ENCODE measurements at places on chromosomes 13 and 19.

DNA sequence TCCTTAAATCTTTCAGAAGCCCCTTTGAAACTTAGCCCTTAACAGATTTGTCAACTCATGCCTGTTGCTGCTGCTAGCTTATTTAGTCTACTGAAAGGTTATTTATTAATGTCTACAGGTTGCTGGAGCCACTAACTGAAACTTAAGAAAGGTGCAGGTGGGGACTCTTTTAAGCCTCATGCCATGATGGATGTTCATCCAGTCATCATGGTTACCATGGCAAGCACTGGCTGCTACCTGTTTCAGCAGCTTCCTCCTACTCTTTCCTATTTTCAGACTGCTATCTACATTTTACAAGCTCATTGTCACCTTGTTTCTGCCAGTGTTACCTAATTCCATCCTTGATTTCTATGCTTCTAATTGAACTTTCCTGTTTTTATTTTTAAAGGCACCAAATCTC is 27.1 kb downstream of the DGKH start:
- DNase-seq = no peak

GRCh38 chr13:44263751-44264620 is 109.6 kb upstream of the SERP2 start:
- DNase-seq = no peak

DNA sequence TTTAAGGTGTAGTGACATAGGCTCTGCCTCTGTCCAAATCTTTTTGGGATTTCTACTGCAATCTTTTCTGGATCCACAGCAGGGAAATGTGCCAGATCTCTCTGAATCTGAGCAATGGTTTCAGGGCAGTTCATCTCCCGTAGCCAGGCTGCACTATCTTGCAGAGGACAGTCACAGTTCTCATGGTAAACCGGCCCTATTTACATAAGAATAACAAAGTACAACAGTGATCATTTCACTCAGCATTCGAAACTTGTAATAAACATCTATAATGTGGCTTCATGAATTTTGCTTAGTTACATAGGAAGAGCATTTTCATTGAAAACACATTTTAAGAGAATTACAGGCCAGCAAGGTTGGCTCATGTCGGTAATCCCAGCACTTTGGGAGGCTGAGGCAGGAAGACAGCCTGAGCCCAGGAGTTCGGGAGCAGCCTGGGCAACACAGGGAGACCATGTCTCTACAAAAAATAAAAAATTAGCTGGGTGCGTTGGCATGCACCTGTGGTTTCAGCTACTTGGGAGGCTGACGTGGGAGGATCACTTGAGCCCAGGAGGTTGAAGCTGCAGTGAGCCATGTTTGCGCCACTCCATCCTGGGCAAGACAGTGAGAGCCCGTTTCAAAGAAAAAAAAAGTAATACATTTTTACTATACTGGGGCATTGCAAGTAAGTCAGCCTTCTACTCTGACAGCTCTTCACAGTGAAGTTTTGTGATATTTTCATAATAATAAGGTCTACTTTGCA is 5.0 kb downstream of the POGLUT2 start:
- DNase-seq = no peak

DNA sequence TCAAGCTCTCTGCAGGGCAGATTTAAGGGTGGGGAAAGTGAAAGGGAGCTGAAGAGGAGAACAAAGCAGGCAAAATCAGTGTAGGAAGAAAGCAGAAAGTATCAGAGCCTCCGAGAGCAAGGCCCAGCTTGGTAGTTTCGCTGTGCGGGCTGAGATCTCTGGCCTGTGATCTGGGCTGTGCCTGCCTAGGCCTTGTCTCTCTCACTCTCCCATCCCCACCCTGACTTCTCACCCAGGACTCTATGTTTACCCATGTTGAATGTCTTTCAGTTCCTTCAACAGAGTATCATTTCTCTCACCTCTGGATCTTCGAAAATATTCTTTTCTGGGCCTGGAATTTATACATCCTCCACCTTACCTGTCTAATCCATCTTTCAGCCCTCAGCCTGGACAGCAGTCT is 391.3 kb downstream of the FOXO1 start:
- DNase-seq = no peak

- no peak for DNase-seq
Measured at GRCh38 chr19:39817888-39818561, 15.9 kb downstream of the DYRK1B start.

DNA sequence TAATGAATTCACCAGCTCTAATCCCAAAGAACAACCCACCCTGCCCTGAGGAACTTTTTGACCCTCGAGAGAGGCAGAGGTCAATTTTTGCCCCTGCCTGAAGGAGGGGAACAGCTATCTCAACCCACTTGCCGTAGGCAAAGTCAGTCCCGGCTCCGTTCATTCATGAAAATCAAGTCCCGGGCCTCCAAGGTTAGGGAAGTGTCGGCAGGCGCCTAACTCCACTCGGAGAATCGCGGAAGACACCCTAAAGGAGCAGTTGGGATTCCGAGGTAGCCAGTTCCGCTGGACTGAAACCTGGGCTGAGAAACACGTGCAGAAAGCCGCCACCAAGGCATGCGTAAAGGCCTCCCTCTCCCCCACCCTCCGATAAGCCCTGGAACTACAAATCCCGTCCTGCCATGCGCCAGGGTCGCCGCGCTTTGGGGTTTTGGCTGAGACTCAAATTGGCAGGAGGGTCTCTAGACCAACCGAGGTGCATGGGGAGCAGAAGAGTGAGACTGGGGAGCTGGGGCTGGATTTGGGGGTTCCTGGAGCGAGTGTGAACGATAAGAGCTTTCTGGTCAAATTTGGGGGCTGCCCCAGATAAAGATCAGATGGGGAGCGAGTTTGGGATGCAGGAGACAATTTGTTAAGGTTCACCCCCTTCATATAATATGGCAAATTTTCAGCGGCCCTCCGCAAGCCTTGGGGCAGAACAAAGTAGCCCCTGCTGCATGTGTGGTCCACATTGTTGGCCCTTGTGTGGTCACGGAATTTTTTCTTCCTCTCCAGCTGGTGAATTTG is at the start of gene TNPO2:
TNPO2 (minus strand) TSS at position 292 of the 786 bp plus-strand sequence. CDS start 2,955 bp downstream, outside the sequence.
- DNase-seq = peak; percentile 63

DNA sequence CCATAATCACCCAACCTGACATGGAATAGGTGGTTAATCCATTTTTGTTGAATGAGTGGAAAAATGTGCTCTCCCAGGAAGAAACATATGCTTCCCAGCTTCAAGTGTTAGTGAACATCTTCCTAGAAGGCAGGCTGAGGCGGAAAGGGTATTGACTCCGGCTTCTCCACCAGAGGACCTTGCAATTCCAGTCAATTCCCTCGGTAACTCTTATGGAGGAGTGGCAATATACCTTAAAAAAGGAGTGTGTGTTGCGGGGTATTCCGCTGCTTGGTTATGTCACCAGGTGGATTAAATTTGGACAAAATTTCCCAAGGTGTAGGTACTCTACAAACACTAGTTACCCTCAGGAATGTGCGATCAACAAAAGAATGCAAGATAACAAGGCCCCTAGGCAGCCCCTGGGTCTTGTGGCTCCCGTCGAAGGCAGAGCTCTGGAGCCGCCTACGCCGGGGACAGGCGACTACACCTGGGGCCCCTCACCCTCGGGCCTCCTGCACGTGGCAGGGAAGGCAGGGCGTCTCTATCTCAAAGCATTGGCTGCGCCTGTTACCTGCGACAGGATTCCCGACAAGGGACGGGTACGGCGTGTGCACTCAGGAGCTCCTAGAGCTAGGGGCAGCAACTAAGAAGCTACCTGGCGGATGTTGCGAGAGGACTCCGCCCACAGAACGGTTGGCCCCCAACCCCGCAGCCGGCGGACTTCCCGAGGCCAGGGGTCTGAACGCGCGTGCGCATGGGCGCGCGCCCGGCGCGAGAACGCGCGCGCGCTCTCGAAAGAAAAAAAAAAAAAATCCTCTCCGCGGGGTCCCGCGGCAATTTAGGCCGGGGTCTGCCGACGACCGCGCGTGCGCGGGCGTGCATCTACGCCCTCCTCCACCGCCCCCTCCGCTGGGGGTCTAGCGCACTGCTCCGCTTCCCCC is at the start of gene WDR87:
WDR87 (minus strand) TSS at position 649 of the 923 bp plus-strand sequence. CDS start 8,355 bp downstream, outside the sequence.
- no peak for DNase-seq

GRCh38 chr19:42254089-42254849 is 659 bp downstream of the ERF start:
- DNase-seq = no peak

DNA sequence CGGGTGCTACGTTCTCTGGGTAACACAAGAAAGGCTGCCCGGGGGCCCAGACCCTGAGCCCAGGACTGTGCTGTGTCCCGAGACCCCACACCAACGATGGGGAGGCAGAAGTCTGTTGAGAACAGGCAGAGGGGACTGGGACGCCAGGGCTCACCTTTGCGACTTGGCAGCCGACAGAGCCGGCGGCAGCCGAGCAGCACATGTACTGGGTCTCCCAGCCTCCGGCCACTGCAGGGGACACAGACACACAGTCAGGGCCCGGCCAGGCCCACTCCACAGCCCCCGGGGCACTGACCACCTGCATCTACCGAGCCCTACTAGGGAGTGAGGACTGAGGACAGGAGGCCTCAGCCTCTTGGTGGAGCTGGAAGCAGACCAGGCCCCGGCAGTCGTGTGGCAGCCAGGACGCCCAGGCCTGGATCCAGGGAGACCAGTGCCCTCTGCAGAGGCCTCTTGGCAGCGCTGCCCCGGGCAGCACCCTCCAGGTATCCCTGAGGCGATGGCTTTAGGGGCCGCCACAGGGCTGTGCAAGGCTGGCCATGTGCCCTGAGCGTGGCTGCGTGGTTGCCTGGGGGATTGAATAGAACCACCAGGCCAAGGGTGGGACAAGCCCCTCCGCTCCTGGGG is 5.6 kb upstream of the ATP8B3 start:
- no peak for DNase-seq

GRCh38 chr19:39328046-39328705 is 7.5 kb upstream of the LRFN1 start:
- peak; percentile 8 for DNase-seq

DNA sequence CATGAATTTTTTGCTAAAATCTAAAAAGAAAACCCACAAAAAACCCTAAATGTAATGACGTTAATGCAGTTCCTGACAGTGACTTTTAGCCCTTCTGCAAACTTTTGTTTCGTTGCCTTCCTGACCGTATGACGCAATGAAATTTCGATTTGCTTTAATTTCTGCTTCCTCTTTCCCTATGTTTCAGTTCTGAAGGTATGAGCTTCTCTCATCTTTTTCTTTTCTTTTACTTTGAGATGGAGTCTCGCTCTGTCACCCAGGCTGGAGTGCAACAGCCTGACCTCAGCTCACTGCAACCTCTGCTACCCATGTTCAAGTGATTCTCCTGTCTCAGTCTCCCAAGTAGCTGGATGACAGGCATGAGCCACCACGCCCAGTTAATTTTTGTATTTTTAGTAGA is 6.1 kb upstream of the LILRA5 start:
- no peak for DNase-seq

DNA sequence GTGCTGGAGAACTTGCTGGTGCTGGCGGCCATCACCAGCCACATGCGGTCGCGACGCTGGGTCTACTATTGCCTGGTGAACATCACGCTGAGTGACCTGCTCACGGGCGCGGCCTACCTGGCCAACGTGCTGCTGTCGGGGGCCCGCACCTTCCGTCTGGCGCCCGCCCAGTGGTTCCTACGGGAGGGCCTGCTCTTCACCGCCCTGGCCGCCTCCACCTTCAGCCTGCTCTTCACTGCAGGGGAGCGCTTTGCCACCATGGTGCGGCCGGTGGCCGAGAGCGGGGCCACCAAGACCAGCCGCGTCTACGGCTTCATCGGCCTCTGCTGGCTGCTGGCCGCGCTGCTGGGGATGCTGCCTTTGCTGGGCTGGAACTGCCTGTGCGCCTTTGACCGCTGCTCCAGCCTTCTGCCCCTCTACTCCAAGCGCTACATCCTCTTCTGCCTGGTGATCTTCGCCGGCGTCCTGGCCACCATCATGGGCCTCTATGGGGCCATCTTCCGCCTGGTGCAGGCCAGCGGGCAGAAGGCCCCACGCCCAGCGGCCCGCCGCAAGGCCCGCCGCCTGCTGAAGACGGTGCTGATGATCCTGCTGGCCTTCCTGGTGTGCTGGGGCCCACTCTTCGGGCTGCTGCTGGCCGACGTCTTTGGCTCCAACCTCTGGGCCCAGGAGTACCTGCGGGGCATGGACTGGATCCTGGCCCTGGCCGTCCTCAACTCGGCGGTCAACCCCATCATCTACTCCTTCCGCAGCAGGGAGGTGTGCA is 587 bp downstream of the S1PR4 start:
- no peak for DNase-seq

- peak; percentile 1 for DNase-seq
Measured at GRCh38 chr19:30784850-30785457, 412.8 kb downstream of the ZNF536 start.

GRCh38 chr13:41356786-41357185 is 45.7 kb downstream of the NAA16 start:
- no peak for DNase-seq

- DNase-seq = no peak
Measured at GRCh38 chr13:73876323-73876722, 257.9 kb downstream of the KLF12 start.

- no peak for DNase-seq
Measured at GRCh38 chr13:114115796-114116195, 16.6 kb downstream of the RASA3 start.

- no peak for DNase-seq
Measured at GRCh38 chr13:98984983-98985382, 7.1 kb upstream of the DOCK9 start.

GRCh38 chr19:46783670-46784069 is 4.7 kb downstream of the SLC1A5 start:
- DNase-seq = no peak

- no peak for DNase-seq
Measured at GRCh38 chr13:85321734-85322133, 477.5 kb downstream of the SLITRK6 start.

GRCh38 chr19:51688671-51689571 is 4.2 kb upstream of the SPACA6 start:
- DNase-seq = peak; percentile 85

DNA sequence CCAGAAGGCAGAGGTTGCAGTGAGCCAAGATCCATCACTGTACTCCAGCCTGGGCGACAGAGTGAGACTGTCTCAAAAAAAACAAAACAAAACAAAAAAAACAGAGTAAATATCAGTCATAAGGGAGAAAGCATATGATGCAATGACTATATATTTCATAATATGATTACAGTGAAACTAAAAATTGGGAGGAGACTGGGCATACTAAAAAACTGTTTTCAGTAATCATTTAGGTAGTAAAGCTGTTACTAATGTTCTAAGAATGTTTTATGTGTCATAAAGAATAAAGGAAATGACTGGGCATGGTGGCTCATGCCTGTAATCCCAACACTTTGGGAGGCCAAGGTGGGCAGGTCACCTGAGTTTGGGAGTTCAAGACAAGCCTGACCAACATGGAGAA is 15.9 kb downstream of the ZNF573 start:
- DNase-seq = no peak
